A549 treated with DMSO at 1 μM for 4 hours (cell line): ENCODE measurements at places on chromosomes 7 and 10. TPM values are rescaled to one million over a fixed set of nuclear protein-coding genes. Genes with fewer than 3 reads are reported as not detected.

Gene DOCK1
- total RNA-seq: 20.1 to 27.8 TPM (median 27.3 TPM) in 5 replicates

Gene ACSM6
- total RNA-seq: not detected in 5 replicates

Gene CYP3A4
- total RNA-seq: not detected in 5 replicates

Gene SPDYE6
- not detected in 5 replicates for total RNA-seq

Gene CAV1
- 403 to 499 TPM (median 459 TPM) in 5 replicates for total RNA-seq

Gene GDF2
- not detected in 5 replicates for total RNA-seq

Gene RBAK
- total RNA-seq: 6.0 to 7.3 TPM (median 6.6 TPM) in 5 replicates

Gene ANKRD22
- 0.41 to 0.63 TPM (median 0.48 TPM) in 5 replicates for total RNA-seq

Gene C1GALT1
- total RNA-seq: 30.3 to 39.1 TPM (median 35.6 TPM) in 5 replicates

Gene AGBL3
- total RNA-seq: 0.28 to 1.5 TPM (median 1.3 TPM) in 5 replicates

Gene TDRD1
- not detected in 5 replicates for total RNA-seq

Gene NUPR2
- total RNA-seq: not detected in 5 replicates

Gene UNCX
- total RNA-seq: 0.07 to 0.08 TPM in 2 of 5 replicates, not detected in the others

Gene LLCFC1
- not detected in 5 replicates for total RNA-seq

Gene FBXW4
- total RNA-seq: 19.8 to 25.7 TPM (median 20.7 TPM) in 5 replicates

Gene LRIT1
- total RNA-seq: not detected in 5 replicates

Gene PDAP1
- 175 to 226 TPM (median 183 TPM) in 5 replicates for total RNA-seq

Gene NAT16
- total RNA-seq: 0.09 to 0.28 TPM (median 0.17 TPM) in 5 replicates

Gene PRR15
- 1.4 to 2.0 TPM (median 1.5 TPM) in 5 replicates for total RNA-seq

Gene SPDYE11
- total RNA-seq: not detected in 5 replicates

Gene ZNF365
- 0.94 to 1.2 TPM (median 1.1 TPM) in 5 replicates for total RNA-seq

Gene FANK1
- 2.9 to 5.7 TPM (median 4.2 TPM) in 5 replicates for total RNA-seq

Gene ASZ1
- not detected in 5 replicates for total RNA-seq

Gene LIPJ
- total RNA-seq: not detected in 5 replicates
